MCF 10A (cell line): ENCODE measurements at places on chromosomes 5 and 9.

- DNase-seq: peak; percentile 83
Observed at GRCh38 chr5:113294311-113295110, 140.3 kb downstream of the TSSK1B start.

- DNase-seq: no peak
Observed at GRCh38 chr9:108665521-108666239, 190.1 kb downstream of the ACTL7B start.

GRCh38 chr9:77968506-77968905 is 63.1 kb downstream of the GNAQ start:
- no peak for DNase-seq

- peak; percentile 63 for DNase-seq
Observed at GRCh38 chr9:92760070-92760469, 4.6 kb downstream of the BICD2 start.
